ENCODE measurements at places on chromosomes 11 and 22.

- DNase-seq, result no peak
Observed at GRCh38 chr11:119832202-119832935, 103.4 kb upstream of the NECTIN1 start.

DNA sequence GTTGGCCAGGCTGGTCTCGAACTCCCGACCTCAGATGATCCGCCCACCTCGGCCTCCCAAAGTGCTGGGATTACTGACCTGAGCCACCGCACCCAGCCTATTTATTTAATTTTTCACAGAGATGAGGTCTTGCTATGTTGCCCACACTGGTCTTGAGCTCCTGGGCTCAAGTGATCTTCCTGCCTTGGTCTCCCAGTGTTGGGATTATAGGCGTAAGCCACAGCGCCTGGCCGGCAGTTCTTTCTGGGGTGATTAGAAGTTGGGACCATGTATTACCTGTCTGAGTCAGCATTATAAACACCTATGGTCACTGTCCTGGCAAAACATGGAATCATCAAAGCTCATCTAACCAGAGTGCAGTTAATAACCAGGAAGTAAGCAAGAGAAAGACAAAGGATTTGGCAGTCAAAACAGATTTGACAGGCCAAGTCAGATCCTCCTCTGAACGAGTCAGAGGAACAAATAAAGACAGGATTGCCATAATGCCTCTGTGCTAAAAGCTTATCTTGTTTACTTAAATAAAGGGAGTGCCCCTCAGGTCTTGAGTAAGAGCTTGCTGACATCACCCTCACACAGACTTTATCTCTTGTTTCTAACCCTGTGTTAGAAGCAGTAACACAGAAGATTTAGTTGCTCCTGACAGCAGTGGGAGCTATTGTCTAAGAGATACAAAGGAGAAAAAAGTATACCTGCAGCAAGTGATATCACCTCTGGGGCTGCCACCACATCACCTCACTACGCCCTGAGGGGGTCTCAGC lies 3.7 kb downstream of the SERPIND1 start:
- DNase-seq, result no peak

- DNase-seq, result no peak
Observed at GRCh38 chr11:44171518-44171917, 76.0 kb downstream of the EXT2 start.

DNA sequence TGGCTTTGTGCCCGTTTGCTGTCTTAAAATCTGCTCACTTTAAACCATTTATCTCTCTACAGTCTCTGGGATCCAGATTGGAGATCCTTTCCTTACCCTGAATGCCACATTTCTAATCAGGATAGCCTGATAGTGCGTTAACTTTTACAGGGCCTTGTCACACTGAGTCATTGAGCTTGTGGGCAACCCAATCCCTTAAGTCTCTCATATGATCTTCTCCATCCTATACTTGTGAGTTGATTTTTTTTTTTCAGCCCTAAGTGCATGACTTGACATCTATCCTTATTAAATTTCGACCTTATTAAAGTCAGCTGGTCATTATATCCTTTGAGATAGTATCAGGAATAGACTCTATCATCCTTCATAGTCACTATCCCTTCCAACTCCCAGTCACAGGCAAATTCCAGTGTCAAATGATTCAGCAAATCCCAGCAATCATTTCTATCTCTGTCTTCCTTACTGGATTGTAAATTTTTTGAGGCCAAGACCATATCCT lies 57.7 kb downstream of the TEAD1 start:
- no peak for DNase-seq

- no peak for DNase-seq
Observed at GRCh38 chr11:129018126-129018525, 75.5 kb upstream of the TP53AIP1 start.

GRCh38 chr11:115996125-115996807 lies 492.1 kb upstream of the CADM1 start:
- DNase-seq, result no peak

DNA sequence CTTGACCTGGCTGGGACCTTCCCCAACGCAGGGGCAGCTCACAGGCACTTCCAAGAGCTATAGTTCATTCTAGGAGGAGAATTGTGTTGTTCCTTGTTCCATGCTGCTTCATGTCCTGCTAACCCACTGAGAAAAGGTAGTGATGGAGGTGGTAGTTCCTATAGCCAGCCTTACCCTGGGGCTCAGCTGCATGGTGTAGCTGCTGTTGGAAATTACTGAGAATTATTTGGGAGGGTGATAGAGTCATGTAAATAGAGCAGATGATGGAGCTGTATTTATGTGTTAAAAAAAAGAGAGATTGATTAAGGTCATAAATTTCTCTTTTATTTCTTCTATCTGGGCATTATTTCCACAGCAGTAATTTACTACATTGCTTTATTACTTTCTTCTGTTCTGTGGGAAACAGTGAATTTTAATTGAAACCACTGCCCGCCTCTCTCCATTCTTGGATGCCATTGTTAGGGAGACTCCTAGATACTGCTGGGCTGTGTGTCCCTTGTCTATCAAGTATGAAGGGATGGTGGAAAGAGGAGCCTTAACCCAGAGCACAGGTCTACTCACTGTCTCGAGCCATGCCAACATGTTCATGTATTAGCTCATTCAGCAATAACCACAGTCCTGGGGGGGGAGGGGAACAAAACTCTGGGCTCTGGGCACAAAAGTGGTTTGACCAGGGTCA lies 309.2 kb downstream of the FAT3 start:
- no peak for DNase-seq

GRCh38 chr22:17924735-17925364 lies 99.5 kb downstream of the MICAL3 start:
- no peak for DNase-seq

DNA sequence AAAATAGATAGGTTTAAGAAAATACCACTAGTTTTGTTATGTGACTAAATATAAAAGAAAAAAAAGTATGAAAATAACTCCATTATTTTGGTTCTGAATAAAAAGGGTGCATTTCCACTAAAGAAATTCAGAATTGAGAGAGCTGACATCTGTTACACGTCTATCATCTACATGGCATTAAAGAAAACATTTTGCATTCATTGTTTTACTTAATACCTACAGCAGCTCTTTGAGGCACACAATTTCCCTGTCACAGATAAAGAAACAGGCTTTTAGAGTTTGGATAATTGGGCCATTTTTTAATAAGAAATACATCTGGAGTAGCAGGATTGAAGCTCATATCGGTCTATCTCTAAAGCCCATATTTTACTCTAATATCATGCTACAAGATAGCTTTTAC lies 145.7 kb upstream of the LUZP2 start:
- DNase-seq, result no peak

GRCh38 chr11:4697585-4697984 lies at the start of gene OR51E2:
TSS of gene OR51E2 (minus strand) at chr11:4697853. CDS start at chr11:4682711, 15,142 bp downstream.
- DNase-seq, result no peak

- DNase-seq, result no peak
Observed at GRCh38 chr11:95700471-95700817, 89.1 kb downstream of the FAM76B start.

GRCh38 chr11:104813532-104813931 lies 84.7 kb downstream of the CASP12 start:
- DNase-seq, result no peak

DNA sequence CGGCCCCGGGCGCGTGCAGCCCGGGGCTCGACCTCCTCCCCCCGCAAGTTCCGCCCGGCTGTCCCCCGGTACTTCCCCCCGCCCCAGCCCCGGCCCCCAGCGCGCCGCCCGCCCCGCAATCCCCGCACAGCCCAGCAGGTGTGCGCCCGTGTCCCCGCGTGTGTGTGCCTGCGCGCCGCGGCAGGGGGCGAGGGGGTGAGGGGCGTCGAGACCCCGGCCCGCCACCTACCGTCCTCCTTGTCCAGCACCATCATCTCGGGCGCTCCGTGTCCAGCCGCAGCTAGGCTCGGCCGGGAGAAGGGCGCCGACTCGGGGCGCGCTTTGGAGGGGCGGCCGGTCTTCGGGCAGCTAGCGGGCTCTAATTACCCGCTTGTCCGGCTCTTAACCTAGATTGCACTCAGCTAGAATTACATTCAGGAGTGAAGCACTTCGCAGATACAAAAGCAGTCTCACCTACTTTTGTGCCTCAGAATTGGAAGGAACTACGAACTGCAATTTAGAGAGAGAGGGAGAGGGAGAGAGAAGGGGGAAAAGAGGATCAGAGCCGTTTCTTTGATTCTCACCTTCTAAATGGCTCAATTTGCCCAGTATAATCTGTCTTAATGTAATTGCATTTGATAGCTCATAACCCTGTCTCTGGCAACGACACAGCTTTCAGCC lies 439 bp downstream of the LMO1 start:
- no peak for DNase-seq

DNA sequence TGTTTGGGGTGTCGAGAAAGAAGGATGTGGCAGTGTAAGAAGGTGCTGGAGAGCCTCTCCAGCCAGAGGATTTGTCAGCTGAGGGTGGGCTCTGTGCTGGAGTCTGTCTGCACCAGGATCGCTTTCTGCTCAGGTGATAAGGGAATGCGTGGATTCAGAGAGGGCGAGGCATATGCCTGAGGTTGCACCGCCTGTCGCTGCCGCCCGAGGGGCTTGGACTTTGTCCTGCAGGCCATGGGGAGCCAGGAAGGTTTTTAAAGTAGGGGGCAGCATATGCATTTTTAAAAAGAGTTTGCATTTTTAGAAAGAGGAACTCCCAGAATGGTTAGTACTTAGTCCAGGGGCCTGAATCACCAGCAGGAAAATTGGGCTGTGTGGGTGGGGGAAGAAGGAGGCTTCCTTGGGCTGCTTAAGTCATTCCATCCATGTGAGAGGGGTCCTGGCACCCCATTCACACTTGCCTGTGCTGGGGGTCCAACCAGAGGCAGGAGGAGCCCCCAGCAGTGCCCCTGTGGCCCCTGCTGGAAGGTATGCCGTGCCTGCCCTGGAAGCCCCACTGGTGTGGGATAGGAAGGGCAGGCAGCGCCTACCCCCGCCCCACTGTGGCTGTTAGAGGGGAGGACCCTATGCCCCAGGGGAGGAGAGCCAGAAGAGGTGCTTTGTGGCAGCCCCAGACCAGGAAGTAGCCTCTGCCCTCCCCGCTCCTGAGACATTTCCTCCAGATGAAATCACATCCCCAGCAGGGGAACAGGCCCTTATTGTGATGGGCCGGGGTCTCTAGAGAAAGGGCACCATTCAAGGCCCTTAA lies 35.8 kb upstream of the MYRF start:
- no peak for DNase-seq

DNA sequence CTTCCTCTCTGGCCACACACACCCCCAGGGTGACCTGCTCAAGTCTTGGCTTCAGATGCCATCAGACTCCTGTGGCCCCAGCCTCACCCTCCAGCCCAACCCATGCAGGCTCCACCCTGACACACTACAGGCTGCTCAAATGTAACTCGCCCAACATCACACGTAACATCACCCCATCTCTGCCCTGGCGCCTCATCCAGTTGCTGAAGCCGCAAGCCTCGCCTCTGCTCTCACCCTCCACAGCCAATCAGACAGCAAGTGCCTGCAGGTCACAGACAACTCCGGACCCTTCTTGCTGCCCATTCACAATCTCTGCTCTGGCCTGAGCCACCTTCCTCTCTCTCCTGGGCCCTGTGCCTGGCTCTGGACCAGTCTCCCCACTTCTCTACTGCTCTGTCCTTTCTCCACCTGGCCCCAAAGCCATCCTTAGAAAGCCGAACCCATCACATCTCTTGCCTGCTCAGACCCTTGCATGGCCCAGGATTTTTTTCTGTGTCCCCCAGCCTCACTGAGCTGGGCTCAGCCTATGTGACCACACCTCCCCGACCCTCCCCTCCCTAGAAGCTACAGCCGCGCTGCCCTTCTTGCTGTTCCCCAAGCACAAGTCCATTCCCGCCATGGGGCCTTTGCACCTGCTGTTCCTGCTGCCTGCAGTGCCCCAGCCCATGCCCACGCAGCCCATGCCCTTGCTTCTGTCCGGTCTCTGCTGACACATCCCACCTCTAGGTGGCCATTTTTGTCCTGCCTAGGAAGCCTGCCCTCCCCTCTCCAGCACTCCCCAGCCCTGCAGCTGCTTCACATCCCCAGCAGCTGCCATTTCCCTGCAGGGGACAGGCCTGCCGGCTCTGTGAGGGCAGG lies 333.9 kb downstream of the CTTN start:
- DNase-seq, result no peak

GRCh38 chr22:32717337-32718240 lies 83.9 kb upstream of the TIMP3 start:
- no peak for DNase-seq

- DNase-seq, result no peak
Observed at GRCh38 chr22:24290459-24290858, 19.8 kb downstream of the SPECC1L start.

DNA sequence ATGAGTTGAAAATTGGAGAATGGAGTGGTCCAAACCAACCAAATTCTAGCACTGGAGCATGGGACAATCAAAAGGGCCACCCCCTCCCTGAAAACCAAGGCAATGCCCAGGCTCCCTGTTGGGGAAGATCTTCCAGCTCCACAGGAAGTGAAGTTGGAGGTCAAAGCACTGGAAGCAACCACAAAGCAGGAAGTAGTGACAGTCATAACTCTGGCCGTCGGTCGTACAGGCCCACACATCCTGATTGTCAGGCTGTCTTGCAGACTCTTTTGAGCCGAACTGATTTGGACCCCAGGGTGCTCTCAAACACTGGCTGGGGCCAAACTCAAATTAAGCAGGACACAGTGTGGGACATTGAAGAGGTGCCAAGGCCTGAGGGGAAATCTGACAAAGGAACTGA lies 80.5 kb upstream of the ADSL start:
- no peak for DNase-seq

- DNase-seq, result no peak
Observed at GRCh38 chr22:36199001-36199551, 2.5 kb downstream of the APOL4 start.

GRCh38 chr22:24419475-24419850 lies 7.9 kb upstream of the ADORA2A start:
- no peak for DNase-seq

GRCh38 chr11:110367571-110367970 lies 62.2 kb upstream of the FDX1 start:
- DNase-seq, result no peak

GRCh38 chr11:115054570-115055538 lies 376.5 kb downstream of the NXPE2 start:
- no peak for DNase-seq

- no peak for DNase-seq
Observed at GRCh38 chr11:89175796-89176195, 1.9 kb upstream of the TYR start.

- no peak for DNase-seq
Observed at GRCh38 chr11:120134931-120135228, 3.0 kb downstream of the TRIM29 start.

DNA sequence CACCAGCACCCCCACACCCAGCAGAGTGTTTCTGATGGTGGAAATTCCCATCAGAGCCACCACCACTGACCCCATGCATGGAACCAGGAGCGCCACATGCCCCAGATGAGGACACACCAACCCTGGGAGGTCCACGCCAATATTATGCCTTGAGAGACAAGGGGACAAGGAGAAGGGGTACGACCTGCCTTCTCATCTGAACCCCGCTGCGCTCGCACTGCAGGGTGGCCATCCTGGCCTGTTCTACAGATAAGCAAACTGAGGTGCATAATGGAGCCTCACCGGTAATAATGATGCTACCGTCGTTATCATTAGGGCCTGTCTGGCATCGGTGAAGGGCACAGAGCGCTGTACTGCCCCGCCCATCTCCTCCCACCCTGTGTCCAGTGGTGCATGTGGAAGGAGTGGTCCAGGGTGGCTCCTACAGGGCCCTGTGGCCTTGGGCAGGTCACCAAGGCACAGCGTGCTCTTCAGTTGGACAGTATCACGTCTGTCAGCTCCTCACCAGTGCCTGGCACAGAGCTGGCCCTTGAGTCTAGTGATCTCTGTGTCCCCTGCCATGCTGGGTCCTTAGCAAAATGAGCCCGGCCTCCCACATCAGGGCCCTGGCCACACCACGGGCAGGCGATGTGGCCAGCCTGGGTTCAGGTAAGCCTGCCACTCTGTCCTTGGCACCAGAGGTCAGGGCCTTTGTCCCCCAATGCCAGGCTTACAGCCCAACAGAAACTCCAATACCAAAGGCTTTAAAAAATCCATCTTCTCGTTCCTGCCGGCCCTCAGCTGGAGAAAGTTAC lies 92.2 kb downstream of the PHF21B start:
- no peak for DNase-seq
